ENCODE measurements at places on chromosomes 6 and 20.

- no peak for DNase-seq
These were observed 463.3 kb downstream of the DOK5 start for GRCh38 chr20:54938707-54939106.

GRCh38 chr20:24607402-24607801 is 138.0 kb downstream of the SYNDIG1 start:
- DNase-seq: no peak

DNA sequence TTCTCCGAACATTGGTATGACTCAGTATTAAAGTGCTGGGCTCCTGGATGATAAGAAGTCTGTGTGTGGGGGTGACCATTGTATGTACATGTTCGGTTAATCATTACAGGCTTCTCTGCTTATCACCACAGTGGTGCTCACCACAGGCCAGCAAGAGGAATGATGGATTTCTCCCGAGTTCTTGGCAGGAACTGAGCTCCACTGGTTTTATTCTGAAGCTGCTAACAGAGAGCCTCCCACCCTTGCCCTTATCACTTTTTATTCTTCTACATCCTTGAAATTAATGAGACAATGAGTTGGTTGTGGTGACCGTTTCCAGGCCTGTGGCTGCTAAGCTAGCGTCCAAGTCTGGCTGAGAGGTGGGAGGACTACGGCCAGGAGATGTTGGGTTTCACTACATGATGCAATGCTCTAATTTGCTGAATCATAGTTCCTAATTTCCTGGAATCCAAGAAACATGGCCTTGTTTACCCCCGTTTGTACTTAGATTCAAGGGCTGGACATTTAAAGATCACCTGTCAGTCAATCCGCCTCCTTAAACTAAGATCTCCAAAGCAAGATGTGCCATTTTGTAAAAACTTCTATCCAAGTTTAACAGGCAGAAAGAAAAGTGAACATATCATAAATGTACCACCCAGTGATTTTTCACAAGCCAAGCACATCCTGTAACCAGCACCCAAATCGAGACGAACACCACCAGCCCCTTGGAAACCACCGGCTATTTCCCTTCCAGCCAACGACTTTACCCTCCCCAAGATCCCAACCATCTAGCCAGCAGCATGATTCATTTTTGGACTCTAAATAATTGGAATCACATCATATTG is 172.5 kb downstream of the FOXA2 start:
- DNase-seq: no peak

GRCh38 chr6:16690608-16691142 is 70.6 kb downstream of the ATXN1 start:
- DNase-seq: no peak
